ENCODE measurements at places on chromosomes 12 and 14. TPM values are rescaled to one million over a fixed set of nuclear protein-coding genes. Genes with fewer than 3 reads are reported as not detected.

DNA sequence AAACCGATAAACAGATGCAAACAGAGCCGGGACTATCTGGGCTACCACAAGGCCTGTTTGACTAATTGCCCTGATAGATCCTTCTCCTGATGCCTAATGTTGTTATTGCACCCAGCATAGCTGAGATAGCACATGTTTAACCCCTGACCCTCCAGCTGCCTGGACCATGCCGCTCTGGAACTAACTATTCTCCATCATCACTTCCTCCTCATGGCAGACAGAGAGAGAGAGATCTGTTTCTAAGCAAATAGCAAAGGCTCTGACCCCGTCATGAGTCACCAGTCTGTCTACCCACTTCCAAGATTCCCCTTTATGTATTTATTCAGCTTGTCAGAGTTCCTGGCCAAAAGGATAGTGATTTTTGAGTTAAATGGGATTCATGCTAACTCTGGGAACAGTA is 58.2 kb upstream of the FLRT2 start:
- H3K4me1 ChIP-seq, result no peaks in the 10 kb centered on the region
- peaks cover 2% of the 10 kb centered on the region for H3K27me3 ChIP-seq
- DNase-seq, result no peak
- H3K4me3 ChIP-seq, result no peak overlapping the region

DNA sequence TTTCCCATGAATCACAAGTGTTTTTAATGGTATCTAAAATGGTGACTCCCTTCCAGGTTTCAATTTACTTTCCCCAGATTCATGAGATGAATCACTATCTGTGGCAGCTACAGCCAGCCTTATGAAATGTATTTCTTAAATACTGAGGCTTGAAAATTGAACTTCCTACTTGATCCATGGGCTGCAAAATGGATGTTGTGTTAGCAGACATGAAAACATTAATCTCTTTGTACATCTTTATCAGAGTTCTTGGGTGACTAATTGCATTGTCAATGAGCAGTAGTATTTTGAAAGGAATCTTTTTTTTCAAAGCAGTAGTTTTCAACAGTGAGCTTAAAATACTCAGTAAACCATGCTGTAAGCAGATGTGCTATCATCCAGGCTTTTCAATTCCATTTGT is 250.8 kb downstream of the SLC6A15 start:
- DNase-seq, result no peak
- H3K4me3 ChIP-seq, result no peak overlapping the region
- H3K27ac ChIP-seq, result no peak overlapping the region
- H3K27me3 ChIP-seq, result no peaks in the 10 kb centered on the region
- H3K36me3 ChIP-seq, result no peaks in the 10 kb centered on the region

The TAS2R43 gene
- total RNA-seq, result 0.39 TPM

- no peak overlapping the region for H3K4me3 ChIP-seq
- no peaks in the 10 kb centered on the region for H3K36me3 ChIP-seq
- no peak for DNase-seq
- H3K4me1 ChIP-seq, result no peaks in the 10 kb centered on the region
- no peaks in the 10 kb centered on the region for H3K27me3 ChIP-seq
- H3K27ac ChIP-seq, result no peak overlapping the region
Observed at GRCh38 chr12:87086118-87086891, 830.1 kb upstream of the MGAT4C start.

The OAS1 gene
- total RNA-seq, result 138 TPM

The TRPV4 gene
- not detected for total RNA-seq

DNA sequence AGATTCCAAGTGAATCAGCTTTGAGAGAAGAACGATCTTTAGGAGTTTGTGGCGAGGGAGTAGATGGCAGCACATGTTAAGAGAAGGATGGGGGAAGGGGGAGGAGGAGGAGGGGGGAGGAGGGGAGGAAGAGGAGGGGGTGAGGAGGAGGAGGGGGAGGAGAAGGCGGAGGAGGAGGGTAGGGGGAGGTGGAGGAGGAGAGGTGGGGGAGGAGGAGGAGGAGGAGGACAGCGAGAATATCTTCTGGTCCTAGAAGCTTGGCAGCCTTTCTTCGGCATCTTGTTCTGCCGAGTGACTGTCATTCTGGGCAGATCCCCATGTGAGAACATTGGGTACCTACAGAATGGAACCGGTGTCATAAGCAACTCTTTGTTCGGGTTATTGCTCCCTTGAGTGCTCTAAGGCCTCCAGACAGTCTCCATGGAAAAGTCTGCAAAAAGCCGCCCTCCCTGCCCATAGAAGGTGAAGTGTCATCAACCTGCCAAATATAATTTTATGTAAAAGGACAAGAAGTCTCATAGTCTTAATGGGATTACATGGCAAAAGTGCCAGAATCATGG is 6.9 kb downstream of the RFC5 start:
- H3K4me3 ChIP-seq, result no peak overlapping the region
- peaks cover 54% of the 10 kb centered on the region for H3K36me3 ChIP-seq
- peaks cover 14% of the 10 kb centered on the region for H3K4me1 ChIP-seq
- H3K27me3 ChIP-seq, result no peaks in the 10 kb centered on the region

- peaks cover 34% of the 10 kb centered on the region for H3K36me3 ChIP-seq
- H3K4me3 ChIP-seq, result peak within 1 kb of the TSS; percentile 100
- H3K27ac ChIP-seq, result peak within 1 kb of the TSS; percentile 100
- peak; percentile 91 for DNase-seq
- peaks cover 37% of the 10 kb centered on the region for H3K4me1 ChIP-seq
Observed at GRCh38 chr12:70242695-70243509, at the start of gene CNOT2. CNOT2 (plus strand) TSS chr12:70243433; CDS start chr12:70278227, 34,794 bp downstream.

The LYZ gene
- total RNA-seq, result 22.2 TPM

- peak within 1 kb of the TSS; percentile 96 for H3K27ac ChIP-seq
- peak; percentile 93 for DNase-seq
- H3K4me3 ChIP-seq, result peak within 1 kb of the TSS; percentile 97
- H3K27me3 ChIP-seq, result no peaks in the 10 kb centered on the region
- peaks cover 30% of the 10 kb centered on the region for H3K36me3 ChIP-seq
Observed at GRCh38 chr14:61694830-61695694, at the start of gene HIF1A. HIF1A (plus strand) TSS chr14:61695513; CDS start chr14:61695805, 292 bp downstream.

The EPYC gene
- total RNA-seq, result not detected

- no peaks in the 10 kb centered on the region for H3K36me3 ChIP-seq
- H3K4me1 ChIP-seq, result no peaks in the 10 kb centered on the region
- no peak overlapping the region for H3K27ac ChIP-seq
- H3K27me3 ChIP-seq, result no peaks in the 10 kb centered on the region
- no peak overlapping the region for H3K4me3 ChIP-seq
- DNase-seq, result no peak
Observed at GRCh38 chr12:122847921-122848421, 12.7 kb downstream of the HIP1R start.

DNA sequence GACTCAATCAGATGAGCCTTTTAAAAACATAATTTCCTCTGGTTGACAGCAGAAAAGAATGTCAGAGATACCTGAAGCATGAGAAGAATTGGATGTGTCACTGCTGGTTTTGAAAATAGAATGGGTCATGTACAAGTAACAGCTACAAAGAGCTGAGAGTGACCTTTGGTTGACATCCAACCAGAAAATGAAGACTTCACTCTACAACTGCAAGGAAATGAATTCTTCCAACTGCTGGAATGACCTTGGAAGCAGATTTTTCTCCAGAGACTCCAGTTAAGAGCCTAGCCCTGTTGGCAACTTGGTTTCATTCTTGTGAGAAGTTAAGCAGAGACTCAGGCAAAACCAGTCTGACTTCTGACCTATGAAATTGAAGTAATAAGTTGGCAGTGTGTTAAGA is 505.9 kb downstream of the SLC16A7 start:
- no peak for DNase-seq
- no peaks in the 10 kb centered on the region for H3K4me1 ChIP-seq
- no peak overlapping the region for H3K4me3 ChIP-seq
- H3K36me3 ChIP-seq, result no peaks in the 10 kb centered on the region
- no peak overlapping the region for H3K27ac ChIP-seq

The TEX22 gene
- 6.4 TPM for total RNA-seq

- H3K4me1 ChIP-seq, result peaks cover 31% of the 10 kb centered on the region
- no peak for DNase-seq
- no peak overlapping the region for H3K4me3 ChIP-seq
- H3K27me3 ChIP-seq, result no peaks in the 10 kb centered on the region
- H3K36me3 ChIP-seq, result peaks cover 8% of the 10 kb centered on the region
- H3K27ac ChIP-seq, result no peak overlapping the region
Observed at GRCh38 chr12:12446786-12447185, 89.9 kb downstream of the BORCS5 start.

DNA sequence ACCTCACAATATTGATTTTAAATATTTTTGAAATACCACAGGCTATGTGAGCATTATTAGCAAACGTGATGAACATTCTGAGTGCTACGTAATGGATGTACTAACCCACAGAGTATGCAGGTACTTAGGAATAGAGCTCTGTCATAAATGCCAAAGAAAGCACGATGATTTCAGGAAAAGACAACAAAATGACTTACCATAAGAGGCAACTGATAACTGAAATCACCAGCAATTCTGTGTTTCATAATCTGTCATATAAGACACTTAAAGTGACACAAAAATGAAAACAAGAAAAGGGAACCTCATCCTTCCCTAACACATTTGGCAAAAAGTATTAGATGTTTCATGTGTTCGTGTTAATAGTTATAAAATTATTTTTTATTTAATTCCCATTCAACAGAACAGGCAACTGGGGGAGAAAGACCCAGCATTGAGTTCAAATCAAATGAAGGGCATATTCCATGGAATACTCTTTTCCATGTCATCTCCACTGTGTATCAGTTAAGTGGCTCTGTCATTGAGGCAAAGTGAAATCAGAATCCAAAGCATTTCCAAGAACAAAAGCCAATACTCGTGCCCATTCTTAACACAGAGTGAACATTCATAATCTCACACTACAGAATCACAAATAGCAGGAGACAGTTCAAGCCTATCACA is 30.4 kb downstream of the ARMH4 start:
- no peak overlapping the region for H3K27ac ChIP-seq
- H3K36me3 ChIP-seq, result no peaks in the 10 kb centered on the region

- DNase-seq, result no peak
- peaks cover 3% of the 10 kb centered on the region for H3K36me3 ChIP-seq
- H3K4me3 ChIP-seq, result no peak overlapping the region
- no peaks in the 10 kb centered on the region for H3K4me1 ChIP-seq
- H3K27me3 ChIP-seq, result no peaks in the 10 kb centered on the region
Observed at GRCh38 chr12:121765573-121765972, 27.9 kb downstream of the RHOF start.

The PLEKHA5 gene
- 5.5 TPM for total RNA-seq

- H3K36me3 ChIP-seq, result no peaks in the 10 kb centered on the region
- H3K4me3 ChIP-seq, result no peak overlapping the region
- no peak overlapping the region for H3K27ac ChIP-seq
- peaks cover 1% of the 10 kb centered on the region for H3K4me1 ChIP-seq
Observed at GRCh38 chr12:58288190-58288589, 346.8 kb downstream of the ATP23 start.

The KRT74 gene
- total RNA-seq, result not detected

The MYF6 gene
- total RNA-seq, result not detected

DNA sequence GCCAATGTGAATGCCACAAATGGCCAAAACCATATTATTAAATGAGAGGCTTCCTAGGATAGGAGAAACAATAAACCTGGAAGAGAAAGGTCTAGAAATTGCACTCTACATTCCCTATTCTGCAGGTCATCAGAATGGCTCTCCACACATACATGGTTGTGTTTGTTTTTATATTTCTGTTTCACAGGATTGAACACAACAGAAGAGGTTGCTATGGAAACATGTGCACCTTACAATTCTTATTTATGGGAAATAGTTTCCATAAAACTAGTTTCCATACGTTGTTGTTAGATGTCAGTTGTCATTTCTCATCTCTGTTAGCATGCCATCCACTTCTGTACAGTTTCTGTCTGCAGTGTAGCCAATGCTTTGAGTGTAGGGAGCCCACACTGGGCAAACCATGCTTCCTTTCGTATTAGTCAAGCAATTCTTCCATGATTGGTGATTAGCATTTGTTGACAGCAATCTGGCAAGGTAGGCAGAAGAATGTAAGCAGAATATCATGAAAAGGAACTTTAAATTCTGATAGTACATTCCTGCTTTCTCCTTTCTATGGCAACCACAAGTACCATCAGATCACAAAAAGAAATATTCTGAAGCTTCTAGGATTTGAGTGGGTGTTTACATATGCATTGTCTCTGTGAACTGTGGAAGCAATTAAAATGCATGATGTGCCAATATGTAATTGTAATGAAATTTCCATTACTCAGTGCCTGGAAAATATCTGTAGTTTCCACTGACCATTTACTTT is 141.6 kb upstream of the AVPR1A start:
- H3K27ac ChIP-seq, result no peak overlapping the region
- DNase-seq, result no peak
- H3K4me3 ChIP-seq, result no peak overlapping the region
- peaks cover 4% of the 10 kb centered on the region for H3K27me3 ChIP-seq

DNA sequence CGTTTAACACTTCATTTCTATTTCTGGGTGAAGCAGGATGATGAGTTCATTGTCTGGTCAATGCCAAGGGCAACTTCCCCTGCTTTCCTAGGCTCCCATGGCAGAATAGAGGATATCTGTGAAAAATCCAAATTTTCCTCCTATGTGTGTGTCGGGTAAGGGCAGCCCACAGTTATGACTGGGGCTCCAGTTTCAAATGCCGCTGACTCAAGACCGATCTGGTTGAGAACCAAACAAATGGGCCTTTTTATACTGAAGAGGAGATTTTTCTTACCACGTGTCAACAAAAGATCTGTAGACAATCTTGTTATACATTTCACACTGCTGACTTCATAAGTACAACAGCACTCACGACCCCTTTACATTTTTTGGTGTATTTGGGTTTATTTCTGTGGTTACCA is 120.8 kb downstream of the CHST11 start:
- no peak overlapping the region for H3K27ac ChIP-seq
- H3K4me1 ChIP-seq, result peaks cover 56% of the 10 kb centered on the region
- no peaks in the 10 kb centered on the region for H3K27me3 ChIP-seq
- DNase-seq, result no peak

The KRT79 gene
- total RNA-seq, result not detected
